ENCODE measurements at places on chromosomes 5 and 9.

DNA sequence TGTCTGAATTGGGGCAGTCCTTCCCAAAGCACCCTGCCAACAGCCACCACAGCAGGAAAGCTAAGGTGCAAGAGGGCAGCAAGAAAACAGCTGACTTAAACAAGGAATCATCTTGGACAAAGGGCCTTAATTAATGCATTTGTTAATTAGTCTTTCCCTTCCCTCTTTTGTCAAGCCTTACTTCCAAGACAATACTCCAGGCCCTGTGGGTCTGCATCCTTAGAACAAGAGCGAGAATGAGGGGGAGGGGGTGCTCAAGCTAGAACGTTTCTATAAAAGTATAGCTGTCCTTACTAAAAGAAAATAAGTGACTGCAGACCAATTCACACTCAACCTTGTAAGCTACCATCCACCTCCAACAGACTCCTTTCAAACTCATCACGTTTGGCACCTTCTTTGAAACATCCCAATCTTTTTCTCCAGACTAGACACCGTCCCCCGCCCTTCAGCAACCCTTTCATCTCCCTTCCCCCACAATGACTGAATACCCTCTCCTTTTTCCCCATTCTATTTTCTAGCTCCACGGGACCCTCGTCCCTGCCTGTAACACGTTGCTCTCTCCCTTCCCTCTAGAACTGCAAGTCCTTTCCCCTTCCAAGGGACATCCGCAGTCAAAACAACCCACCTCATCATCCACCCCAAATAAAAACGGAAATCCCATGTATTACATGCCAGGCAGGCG is 85.7 kb upstream of the RNF38 start:
- no peak for DNase-seq

DNA sequence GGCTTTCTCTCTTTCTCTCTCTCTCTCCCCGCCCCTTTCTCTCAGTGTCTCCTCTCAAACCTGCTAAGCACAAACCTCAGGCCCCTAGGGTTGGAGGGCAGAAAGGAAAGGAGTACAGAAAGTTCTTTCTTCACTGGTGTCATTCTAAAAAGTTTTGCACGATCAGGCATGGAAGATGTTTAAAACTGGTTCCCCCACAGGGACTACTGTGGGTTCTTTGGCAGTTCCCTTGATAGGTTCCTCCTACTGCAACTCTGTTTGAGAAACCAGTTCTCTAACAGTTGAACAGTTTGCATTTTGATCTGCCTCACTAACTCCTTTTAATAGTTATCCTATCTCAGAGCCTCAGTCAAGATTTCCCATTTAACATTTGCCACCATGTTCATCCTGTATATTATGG is 82.9 kb downstream of the CDO1 start:
- DNase-seq, result no peak

- DNase-seq, result no peak
These were observed 52.8 kb downstream of the CTNND2 start for GRCh38 chr5:11851416-11851815.

DNA sequence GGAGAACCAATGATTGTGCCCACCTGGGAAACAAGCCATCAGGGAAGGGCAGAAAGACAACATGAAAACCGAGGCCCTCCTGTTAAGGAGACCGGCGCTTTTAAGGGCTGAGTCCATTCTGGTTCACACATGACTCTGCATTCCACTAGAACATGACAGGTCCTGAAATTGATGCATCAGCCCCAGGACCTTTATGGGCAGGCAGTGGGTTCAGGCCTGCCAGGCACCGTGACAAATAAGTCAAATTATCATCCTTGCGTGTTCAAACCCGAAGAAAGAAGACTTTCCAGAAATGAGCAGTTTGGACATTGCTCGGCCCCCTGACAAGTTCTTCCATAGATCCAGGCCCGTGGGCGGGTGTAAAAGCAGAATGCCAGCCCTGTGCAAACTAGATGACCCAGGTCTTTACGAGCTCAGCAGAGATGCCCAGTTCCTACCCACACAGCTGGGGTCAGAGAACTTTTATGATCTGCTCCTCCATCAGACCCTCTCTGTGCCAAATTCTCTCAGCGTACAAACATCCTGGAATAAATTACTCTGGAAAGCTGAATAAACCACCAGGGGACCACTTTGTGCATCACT is 295.5 kb upstream of the WWC1 start:
- DNase-seq, result no peak

- DNase-seq, result no peak
These were observed 36.0 kb upstream of the SPATA31C2 start for GRCh38 chr9:88174324-88174723.

- DNase-seq, result no peak
These were observed 228.8 kb downstream of the SNX18 start for GRCh38 chr5:54746346-54746745.

DNA sequence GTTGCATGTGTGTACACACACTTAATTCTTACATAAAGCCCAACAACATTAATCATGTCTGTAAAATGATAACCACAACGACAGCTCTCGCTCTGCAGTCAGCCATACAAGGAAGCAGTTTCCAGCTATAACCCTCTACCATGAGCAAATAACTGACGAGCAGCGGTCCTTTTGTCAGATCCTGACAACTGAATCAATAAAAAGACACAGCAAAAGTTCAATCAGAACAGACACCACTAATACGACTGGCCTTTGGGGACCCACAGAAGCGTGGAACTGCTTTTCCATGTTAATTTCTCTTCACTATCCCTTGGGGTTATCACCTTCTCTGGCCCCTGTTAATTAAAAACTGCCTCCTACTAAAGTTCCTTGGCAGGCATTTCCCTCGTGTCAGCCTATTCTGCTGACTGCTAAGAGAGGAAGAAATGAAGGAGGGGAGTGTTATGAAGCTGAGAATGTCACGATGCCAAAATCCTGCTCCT is 722.8 kb upstream of the GRAMD2B start:
- no peak for DNase-seq

- no peak for DNase-seq
These were observed 47.2 kb upstream of the FCN2 start for GRCh38 chr9:134833294-134833880.

Data from stimulated activated CD8-positive, alpha-beta memory T cell treated with anti-CD3 and anti-CD28 coated beads, Interleukin-15, amount 100 ng/mL, for 1 hour (primary cell).